ENCODE measurements at places on chromosomes 5 and 9.

GRCh38 chr9:73682789-73683188, 531.1 kb downstream of the ANXA1 start:
- no peak for DNase-seq

GRCh38 chr9:129435291-129435690, 185.6 kb downstream of the C9orf50 start:
- DNase-seq: no peak

DNA sequence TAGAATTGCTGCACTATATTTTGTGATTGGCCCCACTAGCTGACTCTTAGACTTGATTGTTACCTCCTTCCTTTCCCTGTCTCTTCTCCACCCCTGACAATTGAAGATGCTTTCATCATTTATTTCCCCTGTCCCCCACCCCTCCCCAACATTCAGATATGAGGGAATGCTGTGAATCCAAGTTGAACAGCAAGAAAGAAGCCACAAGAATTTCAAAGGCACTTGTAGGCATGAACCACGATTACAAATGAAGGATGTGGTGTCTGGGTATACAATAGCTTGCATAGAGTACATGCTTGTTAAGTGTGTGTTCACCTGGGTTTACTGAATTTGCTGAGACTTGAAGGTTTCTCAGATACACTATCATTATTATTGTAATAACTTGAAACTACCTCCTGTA, 78.3 kb upstream of the TRIO start:
- no peak for DNase-seq

DNA sequence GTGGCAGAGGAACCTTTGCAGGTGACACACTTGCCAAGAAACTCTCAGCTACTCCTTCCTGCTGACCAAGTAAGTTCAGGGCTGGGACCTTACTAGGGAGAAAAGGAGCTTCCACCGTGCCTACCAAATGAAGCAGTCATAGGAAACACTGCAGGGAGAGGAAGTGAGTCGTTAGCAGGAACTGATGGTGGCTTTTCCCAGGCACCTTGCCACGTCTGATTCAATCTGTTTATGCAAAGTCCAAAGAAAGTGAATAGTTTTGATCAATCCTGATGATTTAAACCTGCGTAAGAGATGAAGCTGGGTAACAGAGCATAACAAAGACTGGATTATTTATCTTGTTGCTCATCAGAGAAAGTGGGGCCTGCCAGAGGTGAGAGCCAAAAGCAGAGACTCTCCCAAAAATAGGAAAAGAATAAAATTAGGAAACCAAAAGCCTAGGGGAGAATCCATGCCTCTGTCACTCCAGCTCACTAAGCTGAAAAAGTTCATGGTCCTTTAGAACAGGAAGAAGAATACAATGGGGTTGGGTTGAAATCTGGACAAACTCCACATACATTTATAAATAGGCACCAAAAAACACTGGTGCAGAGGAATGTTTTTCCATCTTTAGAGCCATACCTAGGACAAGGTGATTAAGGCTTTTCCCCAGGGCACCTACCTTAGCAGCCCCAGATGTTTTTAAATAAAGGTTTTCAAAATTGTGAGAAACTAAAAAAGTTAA, 9.3 kb upstream of the PFDN1 start:
- DNase-seq: peak; percentile 71

DNA sequence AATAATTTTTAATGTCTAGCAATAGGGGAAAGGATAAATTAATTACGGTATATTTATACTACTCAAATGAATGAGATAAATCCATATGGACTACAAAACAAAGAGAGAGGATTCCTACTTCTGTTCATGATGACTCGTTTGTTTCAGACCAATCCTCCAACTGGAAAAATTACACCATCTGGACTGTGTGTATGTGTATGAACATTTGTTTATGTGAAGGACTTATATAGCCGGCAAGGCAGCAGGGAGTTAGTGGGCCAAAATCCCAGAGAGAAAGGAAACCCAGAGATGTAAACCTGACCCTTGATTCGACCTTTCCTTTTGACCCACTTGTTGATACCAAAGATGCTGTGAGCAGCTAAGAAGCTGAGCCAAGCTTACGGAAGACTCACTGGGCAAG, 20.1 kb downstream of the PDE6A start:
- DNase-seq: no peak

DNA sequence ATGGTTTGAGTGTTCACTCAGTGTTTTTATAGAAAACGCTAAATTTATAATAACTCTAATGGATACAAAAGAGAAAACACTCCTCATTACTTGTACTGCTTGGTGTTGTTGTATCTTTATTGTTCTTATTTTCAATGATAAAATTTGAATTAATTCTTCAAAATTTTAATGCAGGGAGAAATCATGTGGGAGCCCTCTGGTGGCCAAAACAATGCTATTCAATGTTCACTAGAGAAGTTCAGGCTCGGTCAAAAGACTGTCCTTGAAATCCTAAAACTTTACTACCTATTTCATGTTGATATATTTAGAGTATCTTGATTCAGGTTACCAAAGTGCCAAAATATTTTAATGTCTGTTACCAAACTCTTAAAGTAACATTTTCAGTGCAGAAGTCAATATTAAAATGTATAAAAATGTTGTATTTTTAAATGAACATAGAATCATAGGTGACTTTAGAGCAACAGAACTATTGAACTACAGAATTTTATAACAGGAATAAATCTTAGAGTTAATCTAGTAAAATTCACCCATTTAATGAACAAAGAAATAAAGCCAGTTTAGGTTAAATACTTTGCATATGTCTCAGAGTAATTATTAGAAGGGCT, 1259.8 kb downstream of the PTPRD start:
- no peak for DNase-seq

DNA sequence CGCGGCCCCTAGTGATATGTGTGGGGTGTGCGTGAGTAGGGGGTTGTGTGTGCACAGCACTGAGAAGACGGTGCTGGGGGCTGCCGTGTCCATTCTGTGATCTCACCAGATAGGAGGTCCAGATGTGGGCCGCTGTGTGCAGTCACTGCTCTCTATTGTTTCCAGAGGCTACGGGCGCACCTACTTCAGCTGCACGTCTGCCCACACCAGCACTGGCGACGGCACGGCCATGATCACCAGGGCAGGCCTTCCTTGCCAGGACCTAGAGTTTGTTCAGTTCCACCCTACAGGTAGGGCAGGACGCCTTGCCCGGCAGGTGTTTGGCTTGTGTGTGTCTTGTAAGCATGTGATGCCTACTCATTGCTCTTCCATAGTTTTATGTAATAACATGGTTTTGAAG, 12.6 kb downstream of the SDHA start:
- no peak for DNase-seq

- no peak for DNase-seq
These were observed 1.6 kb downstream of the URM1 start for GRCh38 chr9:128372784-128373183.

- DNase-seq: no peak
These were observed 108.7 kb downstream of the MUSK start for GRCh38 chr9:110777196-110777875.

DNA sequence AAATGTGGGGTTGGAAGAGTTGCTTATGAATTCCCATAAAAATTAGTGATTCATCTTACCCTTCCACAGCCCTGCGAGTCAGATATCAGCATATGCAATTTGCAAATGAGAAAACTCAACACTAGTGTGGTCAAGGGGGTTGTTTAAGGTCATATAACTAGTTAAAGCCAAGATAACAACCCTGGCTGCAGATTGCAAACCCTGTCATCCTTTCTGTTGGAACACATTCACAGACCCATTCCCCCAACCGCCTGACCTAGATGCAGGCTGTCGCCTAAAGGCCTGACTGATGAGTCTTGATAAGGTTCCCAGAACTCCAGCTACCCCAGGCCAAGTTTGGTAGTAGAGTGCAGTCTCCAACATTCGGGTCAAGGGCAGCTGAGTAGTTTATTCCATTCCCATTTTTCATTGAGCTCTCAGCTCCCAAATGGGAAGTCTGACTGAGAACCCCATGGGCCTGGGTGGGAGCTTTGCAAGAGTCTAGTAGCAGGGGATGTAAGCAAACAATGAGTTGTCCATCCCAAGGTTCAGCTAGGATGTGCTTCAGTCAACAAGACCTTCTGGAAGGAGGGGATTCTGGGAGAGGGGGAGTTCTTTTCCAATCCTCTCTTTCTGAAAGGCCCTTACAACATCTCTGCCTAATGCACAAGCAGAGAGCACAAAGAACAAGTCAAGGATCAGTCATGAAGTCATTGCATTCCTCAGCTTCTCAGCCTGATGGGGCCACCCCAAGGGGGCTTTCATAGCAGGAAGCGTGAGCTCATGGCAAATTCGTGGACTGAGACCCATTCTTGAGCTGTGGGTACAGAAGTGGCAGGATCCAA, 40.3 kb downstream of the ADAM19 start:
- no peak for DNase-seq

GRCh38 chr5:134103998-134104654, 10.4 kb upstream of the TCF7 start:
- no peak for DNase-seq

DNA sequence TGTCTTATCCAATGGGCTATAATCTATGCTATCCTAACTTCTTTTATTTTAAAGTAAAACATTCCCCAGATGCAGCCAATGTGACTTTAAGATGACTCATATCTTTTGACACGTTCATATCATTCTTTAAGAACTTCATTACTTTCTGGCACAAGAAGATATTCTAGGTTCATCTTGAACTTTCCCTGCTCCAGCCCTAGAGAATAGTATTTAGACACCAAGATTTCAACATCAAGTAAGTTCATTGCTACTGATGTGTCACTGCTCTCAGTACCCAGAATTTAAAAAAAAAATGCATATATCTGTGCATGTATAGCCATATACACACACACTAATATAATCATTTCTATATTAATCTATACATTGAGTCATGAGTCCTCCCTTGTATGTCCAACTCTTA, 175.2 kb downstream of the SAXO1 start:
- no peak for DNase-seq

GRCh38 chr5:1324719-1325190, 20.1 kb downstream of the CLPTM1L start:
- DNase-seq: no peak

DNA sequence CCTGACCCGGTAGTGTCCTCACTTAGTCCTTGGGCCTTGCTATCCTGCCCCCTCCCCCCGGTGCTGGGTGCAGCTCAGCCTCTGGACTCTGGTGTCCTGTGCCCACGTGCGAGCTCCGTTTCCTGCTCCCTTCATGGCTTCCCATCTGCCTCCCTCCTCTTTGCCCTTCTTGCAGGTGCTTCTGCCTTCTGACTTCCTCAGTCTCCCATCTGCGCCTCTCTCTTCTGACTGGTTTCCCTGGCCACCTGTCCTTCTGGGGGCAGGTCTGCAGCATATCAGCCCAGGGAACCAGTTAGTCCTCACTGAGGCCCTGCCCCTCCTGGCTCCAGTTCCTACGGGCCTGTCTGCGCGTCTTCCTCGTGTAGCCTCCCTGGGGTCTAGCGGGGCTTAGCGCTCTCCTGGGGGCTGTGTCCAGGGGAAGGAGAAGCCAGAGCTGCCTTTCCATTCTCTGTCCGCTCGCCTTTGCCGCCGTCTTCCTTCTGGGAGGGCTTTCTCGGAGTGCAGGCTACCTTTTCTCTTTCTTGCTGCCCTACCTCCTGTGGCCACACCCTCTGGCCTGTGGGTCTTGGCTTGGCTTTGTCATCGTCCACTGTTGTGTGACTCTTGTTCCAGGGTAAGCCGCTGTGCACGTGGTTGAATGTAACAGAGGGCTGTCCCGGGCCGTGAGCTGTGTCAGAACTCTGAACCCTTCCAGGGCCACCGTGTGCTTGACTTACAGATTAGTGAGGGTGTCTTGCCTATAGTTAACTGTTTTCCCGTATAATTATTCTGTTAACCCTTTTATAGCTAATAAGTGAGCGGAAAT, 51.8 kb downstream of the EHMT1 start:
- no peak for DNase-seq

DNA sequence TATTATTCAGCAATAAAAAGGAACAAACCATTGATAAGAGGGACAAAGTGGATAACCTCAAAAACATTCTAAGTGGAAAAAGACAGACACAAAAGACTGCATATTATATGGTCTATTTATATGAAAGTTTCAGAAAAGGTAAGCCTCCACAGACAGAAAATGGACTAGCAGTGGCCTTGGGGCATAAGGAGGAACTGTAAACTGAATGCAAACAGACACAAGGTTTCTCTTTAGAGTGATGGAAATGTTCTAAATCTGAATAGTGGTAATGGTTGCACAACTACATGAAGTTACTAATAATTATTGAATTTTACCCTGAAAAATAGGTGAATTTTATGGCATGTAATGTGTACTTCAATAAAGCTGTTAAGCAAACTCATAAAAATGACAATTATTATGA, 286.3 kb upstream of the PAPPA start:
- no peak for DNase-seq

DNA sequence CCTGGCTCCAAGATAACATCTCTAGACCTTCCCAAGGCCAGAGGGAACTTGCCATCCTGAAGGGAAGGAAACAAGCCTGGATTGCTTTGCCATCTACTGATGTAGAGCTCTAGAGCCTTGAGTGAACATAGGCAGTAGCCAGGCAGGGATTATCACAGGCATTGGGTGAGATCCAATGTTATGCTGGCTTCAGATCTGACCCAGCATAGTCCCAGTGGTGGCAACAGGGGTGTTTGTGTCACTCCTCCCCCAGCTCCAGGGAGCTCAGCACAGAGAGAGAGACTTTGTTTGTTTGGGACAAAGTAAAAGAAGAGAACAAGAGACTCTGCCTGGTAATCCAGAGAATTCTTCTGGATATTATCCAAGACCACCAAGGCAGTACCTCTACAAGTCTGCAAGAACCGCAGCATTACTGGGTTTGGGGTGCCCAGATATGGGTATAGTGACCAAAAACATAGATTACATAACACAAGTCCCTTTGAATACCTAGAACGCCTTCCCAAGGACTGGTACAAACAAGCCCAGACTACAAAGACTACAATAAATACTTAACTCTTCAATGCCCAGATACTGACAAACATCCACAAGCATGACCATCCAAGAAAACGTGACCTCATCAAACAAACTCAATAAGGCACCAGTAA, 137.6 kb upstream of the DAPK1 start:
- DNase-seq: no peak

- no peak for DNase-seq
These were observed 14.1 kb downstream of the LCN10 start for GRCh38 chr9:136728548-136729123.

DNA sequence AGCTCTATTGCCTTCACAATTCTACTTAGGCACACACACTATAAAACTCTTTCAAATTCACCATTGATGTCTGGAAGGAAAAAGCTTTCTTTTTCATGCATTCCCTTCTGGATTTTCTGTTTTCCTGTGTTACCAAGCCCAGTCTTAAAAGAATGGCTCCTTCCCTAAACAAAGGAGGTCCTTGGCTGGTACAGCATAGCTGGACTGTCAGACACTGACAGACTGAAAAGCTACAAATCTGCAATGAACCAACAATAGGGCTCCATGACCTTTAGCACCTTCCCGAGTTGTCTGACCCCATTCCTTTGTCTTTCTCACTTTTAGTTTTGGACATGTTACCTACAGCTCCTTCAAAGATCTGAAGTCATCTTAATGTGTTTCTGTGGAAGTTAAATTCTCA, 382.5 kb downstream of the TMEM161B start:
- no peak for DNase-seq

Measured in AML-193 (cell line).